ENCODE measurements at places on chromosomes 12 and 14. TPM values are rescaled to one million over a fixed set of nuclear protein-coding genes. Genes with fewer than 3 reads are reported as not detected.

DNA sequence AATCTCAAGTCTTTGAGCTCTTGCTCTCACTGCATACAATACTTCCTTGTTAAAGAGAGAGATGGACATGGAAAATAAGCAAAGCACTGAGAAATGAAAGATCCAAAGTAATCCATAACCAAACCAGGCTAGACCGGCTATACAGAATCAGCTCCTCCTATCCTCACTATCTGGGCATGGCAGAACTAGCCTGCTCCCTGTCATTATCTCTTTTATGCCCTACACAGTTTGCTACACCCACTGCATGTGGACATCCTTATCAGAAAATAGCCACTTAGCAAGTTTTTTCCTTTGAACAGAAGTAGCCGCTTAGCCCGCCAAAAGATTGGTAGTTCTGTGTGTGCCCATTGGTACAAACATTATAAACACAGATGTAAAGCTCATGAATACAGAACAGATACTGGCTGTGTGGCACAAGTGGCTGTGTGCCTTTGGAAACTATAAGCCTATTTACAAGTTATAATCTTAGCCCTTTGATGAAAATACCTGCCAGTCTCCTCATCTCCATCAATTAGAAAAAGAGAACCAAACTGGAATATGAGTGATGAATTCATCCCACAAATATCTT is 34.7 kb downstream of the SPTB start:
- no peaks in the 10 kb centered on the region for H3K36me3 ChIP-seq
- H3K4me3 ChIP-seq, result no peak overlapping the region
- no peaks in the 10 kb centered on the region for H3K4me1 ChIP-seq
- no peak overlapping the region for H3K27ac ChIP-seq
- no peak for DNase-seq

DNA sequence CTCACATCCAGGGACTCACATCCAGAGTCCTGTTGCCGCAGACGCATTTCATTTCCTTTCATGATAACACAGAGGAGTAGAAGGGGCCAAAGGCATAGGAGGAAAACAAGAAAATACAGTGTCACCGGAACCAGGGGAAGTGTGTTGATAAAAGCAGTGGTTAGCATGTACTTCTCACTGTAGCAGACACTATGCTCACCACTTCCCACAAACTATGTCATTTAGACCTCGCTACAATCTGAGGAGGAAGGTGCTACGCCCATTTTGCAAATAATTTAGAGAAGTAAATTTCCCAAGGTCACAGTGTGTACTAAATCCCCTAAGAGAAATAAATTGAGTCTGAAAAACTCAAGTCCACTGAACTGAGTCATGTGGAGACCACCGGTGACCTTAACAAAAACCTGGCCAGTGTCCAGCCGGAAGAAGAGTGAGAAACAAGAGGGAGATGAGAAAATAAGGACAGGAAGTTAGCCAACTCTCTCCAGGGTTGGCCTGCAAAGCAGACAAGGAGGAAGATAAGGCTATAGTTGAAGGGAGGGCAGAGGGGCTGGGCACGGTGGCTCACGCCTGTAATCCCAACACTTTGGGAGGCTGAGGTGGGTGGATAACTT is 25.8 kb upstream of the TMCC3 start:
- no peaks in the 10 kb centered on the region for H3K36me3 ChIP-seq
- no peak for DNase-seq
- H3K27ac ChIP-seq, result no peak overlapping the region
- H3K4me1 ChIP-seq, result no peaks in the 10 kb centered on the region
- no peak overlapping the region for H3K4me3 ChIP-seq
- no peaks in the 10 kb centered on the region for H3K27me3 ChIP-seq

DNA sequence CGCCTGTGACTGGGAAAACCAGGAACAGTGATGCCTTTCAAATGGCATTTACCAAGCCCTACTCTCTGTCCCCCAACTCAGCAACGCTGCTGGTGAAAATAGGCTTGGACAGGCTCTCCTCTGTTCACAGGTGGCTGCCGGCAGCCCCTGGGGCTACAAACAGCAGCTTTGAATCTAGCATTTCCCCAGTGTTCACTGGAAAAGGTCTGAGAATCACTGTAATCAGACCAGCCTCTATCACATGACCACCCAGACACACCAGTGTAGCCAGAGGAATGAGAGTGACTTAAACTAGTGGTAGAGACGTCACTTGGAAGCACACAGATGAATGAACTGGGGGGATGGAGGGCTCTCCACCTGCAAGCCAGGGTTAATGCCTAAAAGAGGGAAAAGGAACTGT is 151.8 kb downstream of the FOXN3 start:
- H3K36me3 ChIP-seq, result no peaks in the 10 kb centered on the region
- no peak overlapping the region for H3K27ac ChIP-seq
- no peak overlapping the region for H3K4me3 ChIP-seq
- DNase-seq, result no peak

- no peaks in the 10 kb centered on the region for H3K27me3 ChIP-seq
- no peaks in the 10 kb centered on the region for H3K36me3 ChIP-seq
- H3K4me1 ChIP-seq, result peaks cover 4% of the 10 kb centered on the region
- H3K27ac ChIP-seq, result peak overlapping the region; percentile 72
These were observed 585 bp upstream of the DYRK2 start for GRCh38 chr12:67647799-67648520.

- H3K4me3 ChIP-seq, result no peak overlapping the region
- H3K4me1 ChIP-seq, result no peaks in the 10 kb centered on the region
- DNase-seq, result no peak
- no peak overlapping the region for H3K27ac ChIP-seq
These were observed 305.7 kb upstream of the FLRT2 start for GRCh38 chr14:85224241-85224640.

- no peaks in the 10 kb centered on the region for H3K36me3 ChIP-seq
- H3K27me3 ChIP-seq, result no peaks in the 10 kb centered on the region
- no peak for DNase-seq
- no peaks in the 10 kb centered on the region for H3K4me1 ChIP-seq
- H3K27ac ChIP-seq, result no peak overlapping the region
- no peak overlapping the region for H3K4me3 ChIP-seq
These were observed 120.9 kb downstream of the BEGAIN start for GRCh38 chr14:100466111-100466856.

GRCh38 chr12:49824895-49825294 is 3.3 kb downstream of the NCKAP5L start:
- no peaks in the 10 kb centered on the region for H3K36me3 ChIP-seq
- DNase-seq, result no peak
- H3K4me1 ChIP-seq, result peaks cover 25% of the 10 kb centered on the region
- no peaks in the 10 kb centered on the region for H3K27me3 ChIP-seq
- H3K4me3 ChIP-seq, result no peak overlapping the region
- no peak overlapping the region for H3K27ac ChIP-seq

LHX5 gene
- total RNA-seq, result not detected

TMEM233 gene
- 1.2 TPM for total RNA-seq
